Fibroblast of gingiva (primary cell): ENCODE measurements at places on chromosomes 1 and 21.

- DNase-seq: no peak
These were observed 28.6 kb upstream of the OPRD1 start for GRCh38 chr1:28783363-28783762.

- peak; percentile 92 for DNase-seq
These were observed 327.8 kb upstream of the USP24 start for GRCh38 chr1:55542901-55543504.

- DNase-seq: no peak
These were observed 10.7 kb downstream of the TARDBP start for GRCh38 chr1:11023201-11023600.

- DNase-seq: no peak
These were observed 82.1 kb downstream of the DAB1 start for GRCh38 chr1:57341721-57342120.

DNA sequence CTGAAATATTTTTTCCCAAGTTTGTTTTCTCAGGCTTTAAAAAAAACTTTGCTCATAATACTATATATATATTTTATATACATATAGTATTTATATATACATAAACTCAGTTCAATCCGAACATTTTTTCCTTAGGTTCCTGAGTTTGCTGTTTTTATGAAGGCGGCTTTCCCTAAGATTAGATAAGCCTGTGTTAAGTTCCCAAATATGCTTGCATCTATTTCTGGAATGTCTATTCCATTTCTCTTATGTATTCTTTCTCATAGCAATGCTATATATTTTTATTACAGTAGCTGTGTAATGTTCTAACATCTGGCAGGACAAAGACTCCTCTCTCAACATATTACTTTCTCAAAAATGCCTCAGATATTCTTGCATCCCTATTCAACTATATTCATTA, 45.9 kb downstream of the ADSS2 start:
- DNase-seq: no peak

GRCh38 chr21:27759091-27759659, 792.3 kb upstream of the ADAMTS5 start:
- no peak for DNase-seq
